ENCODE measurements at places on chromosomes 2 and 18.

DNA sequence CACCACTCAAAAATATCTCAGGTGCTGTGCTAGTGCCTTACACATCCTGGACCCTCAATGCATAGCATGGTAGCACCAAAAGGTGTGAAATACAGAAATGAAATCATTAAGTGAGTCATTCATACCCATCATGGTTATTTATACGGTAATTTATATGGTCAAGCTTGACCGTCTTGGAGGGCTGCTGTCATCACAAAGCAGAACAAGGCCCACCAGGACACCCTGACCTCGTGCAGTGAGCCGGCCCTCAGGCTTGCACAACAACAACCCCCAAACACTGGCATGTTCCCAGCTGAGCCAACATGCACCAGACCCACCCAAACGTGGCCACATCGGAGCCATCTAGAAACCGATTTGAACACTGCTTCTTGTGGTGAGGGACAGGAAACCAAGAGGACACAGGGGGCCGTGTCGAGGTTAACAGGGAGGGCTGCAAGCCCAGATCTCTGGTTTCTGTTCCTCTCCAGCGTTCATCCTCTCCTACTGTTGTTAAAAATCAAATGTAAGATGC lies 378.5 kb upstream of the ID2 start:
- DNase-seq: no peak

GRCh38 chr2:126356631-126357030 lies 299.3 kb upstream of the GYPC start:
- no peak for DNase-seq

GRCh38 chr2:231464576-231465540 lies 574 bp upstream of the NCL start:
- peak; percentile 99 for DNase-seq

DNA sequence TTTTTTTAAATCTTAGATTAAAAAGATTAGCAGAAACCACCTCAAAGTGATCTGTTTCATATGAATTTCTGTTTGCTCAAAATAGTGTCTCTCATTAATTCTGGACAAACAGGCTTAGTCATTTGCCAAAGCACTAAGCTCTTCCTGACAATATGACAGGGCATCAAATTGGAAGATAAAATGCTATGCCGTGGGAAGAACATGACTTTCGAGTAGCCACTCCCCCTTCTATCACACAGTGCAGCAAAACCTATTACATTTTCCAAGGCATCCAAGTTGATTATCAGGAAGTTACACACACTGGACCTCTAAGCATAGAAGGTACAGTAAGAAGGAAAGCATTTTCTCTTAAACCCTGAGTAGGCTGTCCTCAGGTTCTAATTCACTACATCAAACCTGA lies 89.5 kb downstream of the STK39 start:
- DNase-seq: no peak

DNA sequence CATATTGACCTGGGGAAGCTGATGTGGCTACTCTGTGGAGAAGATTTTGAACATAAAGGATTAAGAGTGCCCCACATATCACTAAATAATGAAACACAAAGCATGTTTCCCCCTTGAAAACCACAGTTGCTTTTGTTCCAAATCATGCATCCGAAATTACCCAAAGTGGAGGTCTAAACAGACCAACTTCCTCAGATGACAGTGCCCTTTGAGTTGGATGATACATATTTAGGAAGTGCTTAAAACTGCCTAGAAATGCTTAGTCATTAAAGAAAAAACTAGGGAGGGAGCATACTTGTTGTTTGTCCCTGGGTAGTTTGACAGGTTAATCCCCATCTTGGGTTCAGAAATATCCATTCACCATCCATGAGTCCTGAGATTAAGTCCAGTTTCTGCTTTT lies 1070.3 kb downstream of the SUCLG1 start:
- DNase-seq: no peak

- no peak for DNase-seq
Observed at GRCh38 chr2:3264010-3264744, 113.4 kb downstream of the EIPR1 start.

DNA sequence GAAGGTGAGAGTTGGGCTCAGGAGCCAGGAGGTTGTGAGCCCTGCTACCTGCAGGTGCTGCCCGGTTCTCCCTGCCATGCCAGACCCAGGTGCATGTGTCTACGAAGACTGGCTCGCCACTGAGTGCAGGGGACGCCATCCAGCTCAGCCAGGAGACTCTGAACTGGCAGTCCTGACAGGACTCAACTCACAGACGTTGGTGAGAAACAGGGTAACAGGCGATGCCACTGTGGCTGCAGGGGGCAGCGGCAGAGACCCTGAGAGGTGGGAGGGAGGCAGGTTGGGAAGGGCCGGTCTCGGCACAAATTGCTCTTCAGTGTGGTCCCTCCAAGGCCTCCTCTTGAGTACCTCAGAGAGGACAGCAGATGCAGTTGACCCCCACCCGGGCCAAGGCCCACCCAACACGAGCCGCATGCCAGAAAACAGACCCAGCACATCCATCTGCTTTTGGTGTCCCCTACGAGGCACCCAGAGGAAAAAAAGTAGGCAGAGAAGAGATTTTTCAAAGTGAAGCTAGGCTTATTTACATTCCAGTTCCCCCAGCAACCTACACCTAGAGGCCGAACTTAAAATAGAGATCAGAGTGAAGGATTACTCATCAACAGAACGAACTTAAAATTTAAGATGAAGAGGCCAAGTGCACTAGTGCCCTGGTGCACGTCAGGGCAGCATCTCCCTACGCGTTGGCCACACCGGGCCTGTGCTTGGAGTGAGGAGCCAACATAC lies 184.8 kb downstream of the SEPTIN10 start:
- no peak for DNase-seq

- DNase-seq: no peak
Observed at GRCh38 chr18:62069556-62069955, 117.3 kb downstream of the PIGN start.

DNA sequence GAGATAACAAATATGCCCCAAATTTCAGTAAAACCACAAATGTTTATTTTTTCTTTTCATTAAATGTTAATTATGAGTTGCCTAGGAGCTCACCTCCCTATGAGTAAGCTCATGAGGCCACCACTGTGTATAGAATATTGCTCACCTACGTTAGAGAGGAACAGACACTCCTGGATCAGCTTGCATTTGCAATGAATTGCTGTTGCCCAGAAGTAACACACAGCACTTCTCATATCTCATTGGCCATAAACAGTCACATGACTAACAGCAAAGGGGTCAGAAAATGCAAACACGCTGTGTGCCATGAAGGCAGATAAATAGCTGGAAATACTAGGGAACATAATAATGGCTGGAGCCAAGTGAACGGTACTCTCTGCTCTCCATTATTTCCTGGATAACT lies 89.0 kb upstream of the GALNT5 start:
- DNase-seq: no peak

All from SJCRH30 (cell line).